ENCODE measurements at places on chromosomes 2 and 18.
A peak's percentile ranks its signal among the peaks of the same experiment; 100 is the strongest.

GRCh38 chr2:241959751-241960269, 90.3 kb downstream of the RTP5 start:
- no peak for DNase-seq

DNA sequence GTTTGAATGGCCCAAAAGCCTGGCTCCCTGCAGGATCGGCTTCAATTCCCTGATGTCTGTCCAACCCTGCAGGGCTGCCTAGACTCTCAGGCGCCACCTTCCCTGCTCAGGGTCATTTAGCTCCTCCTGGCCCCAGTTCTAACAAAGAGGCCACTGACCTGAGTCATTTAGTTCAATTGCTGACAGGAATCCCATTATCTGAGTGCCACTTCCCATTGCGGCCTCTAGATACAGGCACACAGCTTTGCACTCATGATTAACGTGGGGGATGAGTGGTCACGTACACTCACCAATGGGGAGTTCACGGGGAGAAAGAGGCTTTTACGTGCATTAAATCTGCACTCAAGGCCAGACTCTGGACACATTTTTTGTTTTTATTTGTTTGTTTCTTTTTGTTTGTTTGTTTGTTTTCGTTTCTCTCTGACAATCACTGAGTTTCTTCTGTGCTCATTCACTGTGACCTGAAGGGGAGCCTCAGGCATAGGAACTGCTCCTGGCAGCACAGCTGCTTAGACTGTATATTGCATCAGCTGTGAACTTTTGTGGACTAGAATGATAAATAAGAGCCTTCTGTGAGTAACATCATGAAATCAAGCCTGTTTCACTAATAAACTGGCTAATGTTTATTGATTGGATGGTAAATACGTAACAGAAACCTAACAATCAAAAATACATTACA, 118.9 kb upstream of the CTNNA2 start:
- DNase-seq, result no peak

GRCh38 chr18:3498698-3499471, 48.9 kb downstream of the TGIF1 start:
- peak; percentile 29 for DNase-seq

- no peak for DNase-seq
Observed at GRCh38 chr2:149148194-149149006, 109.9 kb downstream of the LYPD6B start.

- no peak for DNase-seq
Observed at GRCh38 chr2:37268111-37268510, 36.7 kb downstream of the NDUFAF7 start.

DNA sequence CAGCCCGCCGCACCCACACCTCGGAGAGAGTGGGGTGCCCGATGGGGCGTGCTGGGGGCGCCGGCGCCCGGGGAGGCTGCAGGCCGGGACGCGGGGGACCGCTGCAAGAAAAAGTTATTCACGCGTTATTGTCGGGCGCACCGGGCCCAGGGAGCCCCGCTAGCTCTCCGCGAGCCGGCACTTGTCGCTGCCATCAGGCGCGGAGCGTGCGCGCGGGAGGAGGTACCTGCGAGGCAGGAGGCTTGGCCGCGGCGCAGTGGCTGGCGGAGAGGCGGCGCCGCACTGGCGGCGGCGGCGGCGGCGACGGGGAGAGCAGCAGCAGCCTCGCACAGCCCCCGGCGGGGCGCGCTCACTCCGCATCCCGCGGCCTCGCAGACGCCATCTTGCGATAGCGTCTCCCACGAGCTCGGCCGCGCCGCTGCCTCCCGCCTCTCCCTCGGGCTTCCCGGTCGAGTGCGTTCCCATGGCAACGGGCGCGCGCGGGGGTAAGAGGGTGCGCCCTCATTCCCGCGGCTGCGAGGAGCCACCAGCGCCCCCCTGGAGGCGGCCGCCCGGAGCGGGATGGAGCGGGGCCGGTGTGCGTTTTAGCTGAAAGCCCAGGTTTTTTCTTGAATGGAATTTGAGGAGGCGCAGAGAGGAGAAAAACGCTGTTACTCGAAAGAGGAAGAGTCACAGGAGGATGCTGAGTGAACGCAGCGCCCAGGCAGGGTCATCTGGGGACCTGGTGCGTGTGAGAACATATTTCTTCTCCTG, at the start of gene CHN1:
Gene CHN1 (minus strand): TSS at position 402 of the 753 bp plus-strand sequence. CDS start 469 bp downstream, outside the sequence.
- peak; percentile 92 for DNase-seq

GRCh38 chr2:137228566-137228965, 463.2 kb downstream of the THSD7B start:
- DNase-seq, result no peak

DNA sequence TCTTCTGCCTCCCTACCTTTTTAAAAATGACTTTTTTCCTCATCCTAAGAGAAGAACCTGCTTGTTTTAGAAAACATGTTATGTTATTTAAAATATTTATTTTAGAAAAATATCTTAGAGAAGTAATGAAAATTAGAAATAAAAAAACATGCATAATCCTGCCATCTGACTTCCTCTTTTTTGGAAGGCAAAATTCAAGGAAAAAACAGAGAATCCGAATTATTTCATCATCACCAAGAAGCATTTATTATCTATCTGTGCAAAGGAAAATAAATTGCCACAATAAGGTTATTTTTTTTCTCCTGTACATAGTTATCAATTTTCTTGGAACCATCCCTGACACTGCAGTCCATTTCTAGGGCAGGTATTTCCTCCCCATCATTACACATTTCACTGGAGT, 14.4 kb downstream of the SLC39A6 start:
- DNase-seq, result no peak

GRCh38 chr2:33432871-33433270, 43.6 kb upstream of the RASGRP3 start:
- DNase-seq, result no peak

GRCh38 chr2:106095478-106096298, 98.4 kb downstream of the UXS1 start:
- no peak for DNase-seq

GRCh38 chr2:222208010-222208690, 90.6 kb downstream of the PAX3 start:
- DNase-seq, result no peak

GRCh38 chr2:150710916-150711315, 223.4 kb upstream of the RND3 start:
- DNase-seq, result peak; percentile 96

GRCh38 chr2:15931319-15931890, 8.9 kb upstream of the MYCN start:
- DNase-seq, result no peak

DNA sequence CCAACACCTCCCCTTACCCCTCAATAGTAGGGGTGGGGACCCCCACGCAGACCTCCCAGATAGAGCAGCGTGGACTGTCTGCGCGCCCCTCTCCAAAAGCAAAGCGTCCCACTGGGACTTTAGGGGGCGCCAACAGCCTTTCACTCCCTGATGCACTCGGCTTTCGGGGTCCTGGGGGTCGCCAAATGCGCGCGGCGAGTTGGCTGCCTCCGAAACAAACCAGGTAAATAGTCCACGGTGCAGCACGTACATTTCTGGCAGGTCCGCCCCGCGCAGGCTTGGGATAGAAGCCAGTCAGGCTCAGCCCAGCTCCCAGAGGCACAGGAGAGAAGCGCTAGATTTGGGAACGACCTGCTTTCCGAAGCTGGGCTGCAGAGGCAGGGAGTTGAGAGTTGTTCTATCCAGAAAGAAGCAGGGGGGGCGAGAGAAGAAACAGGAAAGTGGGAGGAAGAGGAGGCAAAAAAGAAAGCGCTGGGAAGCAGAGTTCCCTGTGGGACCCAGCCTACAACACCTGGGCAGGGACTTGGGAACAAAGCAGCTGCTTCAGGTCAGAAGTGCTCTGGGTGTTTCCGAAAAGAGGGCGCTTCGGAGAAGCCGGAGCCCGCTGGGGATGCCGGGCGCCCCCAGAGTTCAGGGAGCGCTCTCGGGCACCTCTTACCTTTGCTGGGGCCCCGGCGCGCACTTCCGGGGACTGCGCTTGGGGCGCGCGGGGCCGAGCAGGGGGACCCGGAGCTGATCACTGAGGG, 544 bp downstream of the EVA1A start:
- no peak for DNase-seq

DNA sequence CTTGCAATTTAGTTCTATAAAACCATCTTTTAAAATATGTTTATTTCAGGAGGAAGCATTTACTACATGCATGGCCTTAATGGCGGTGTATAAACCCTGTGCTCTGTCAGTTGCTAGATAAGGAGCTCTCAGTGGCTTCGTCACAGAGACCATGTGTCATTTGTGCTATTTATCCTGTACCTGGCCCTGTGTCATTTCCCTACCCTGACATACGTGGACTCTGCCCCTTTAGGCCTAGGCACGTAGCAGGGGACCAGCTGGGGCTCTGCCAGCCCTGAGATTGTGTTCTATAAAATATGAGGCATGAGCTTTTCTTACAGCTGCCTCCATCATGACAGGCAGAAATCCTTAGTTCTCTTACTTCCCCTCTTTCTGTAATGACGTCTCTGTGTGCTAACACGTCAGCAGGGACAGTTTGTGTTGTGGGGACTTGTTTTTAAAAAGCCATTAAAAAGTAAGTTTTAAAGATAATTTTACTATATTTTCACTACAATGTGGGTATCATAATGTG, 88.0 kb downstream of the ITGB1BP1 start:
- DNase-seq, result no peak

- DNase-seq, result no peak
Observed at GRCh38 chr2:54960164-54960563, 90.1 kb downstream of the RTN4 start.

- DNase-seq, result no peak
Observed at GRCh38 chr2:160630801-160631590, 137.4 kb upstream of the RBMS1 start.

DNA sequence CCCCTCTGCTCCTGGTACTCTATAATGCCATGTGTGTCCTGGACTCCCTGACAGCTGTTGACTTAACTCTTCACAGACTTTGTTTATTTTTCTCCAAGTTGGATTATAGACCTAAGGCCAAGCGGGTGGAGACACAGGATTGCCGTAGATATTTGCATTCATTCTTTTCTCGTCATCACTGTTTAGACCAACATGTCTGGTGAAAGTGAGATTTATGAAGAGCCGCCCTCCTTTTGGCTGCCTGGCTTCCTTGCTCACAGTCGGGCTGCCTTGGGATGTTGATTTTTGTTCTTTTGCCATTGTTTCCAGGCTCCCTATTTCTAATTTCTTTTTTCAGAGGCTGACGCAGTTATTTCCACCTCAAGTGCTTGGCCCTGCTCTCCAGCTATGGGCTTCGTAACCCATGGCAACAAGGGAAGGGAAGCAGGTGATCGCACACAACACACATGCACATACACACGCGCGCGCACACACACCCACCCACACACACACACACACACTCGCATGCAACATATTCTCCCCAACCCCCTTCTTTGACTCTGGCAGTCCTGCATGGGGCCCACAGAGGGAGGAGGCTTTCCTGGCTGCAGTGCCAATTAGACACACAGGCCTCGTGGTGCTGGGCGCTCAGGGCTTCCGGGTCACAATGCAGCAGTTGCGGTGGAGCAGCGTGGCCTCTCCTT, 296.5 kb downstream of the MTX2 start:
- DNase-seq, result peak; percentile 80

- DNase-seq, result peak; percentile 11
Observed at GRCh38 chr2:99072551-99072950, 69.0 kb upstream of the C2orf15 start.

DNA sequence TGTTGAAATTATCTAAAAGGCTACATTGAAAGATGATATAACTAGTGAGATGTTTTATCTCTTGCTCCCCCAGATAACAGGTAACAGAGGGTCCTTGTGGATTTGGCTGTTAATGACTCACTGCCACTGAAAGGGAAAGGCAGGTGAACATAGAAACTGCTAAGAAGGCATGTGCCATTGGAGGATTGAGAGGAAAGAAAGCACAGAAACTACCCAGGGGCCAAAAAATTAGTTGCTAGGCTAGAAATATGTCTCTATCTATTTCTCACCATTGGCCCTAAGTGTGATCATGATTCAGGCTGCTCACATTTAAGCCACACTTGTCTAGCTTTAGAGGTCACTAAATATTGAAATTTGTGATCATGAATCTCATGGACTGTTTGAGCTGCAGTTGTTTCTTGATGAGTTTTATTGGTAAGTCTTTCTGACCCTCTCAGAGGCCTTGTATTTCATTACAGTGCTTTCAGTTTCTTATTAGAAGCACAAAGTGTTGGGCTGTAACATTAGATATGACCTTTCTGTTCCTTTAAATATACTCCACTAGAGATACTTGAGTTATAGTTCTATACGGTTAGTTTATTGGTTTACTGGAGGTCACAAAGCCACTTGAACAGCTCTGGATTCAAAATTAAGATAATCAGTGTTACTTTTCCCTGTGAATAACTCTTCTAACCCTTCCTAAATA, 26.2 kb downstream of the NAB1 start:
- no peak for DNase-seq

- no peak for DNase-seq
Observed at GRCh38 chr18:78601349-78601748, 378.3 kb upstream of the SALL3 start.

- DNase-seq, result no peak
Observed at GRCh38 chr2:241941691-241942301, 72.3 kb downstream of the RTP5 start.

DNA sequence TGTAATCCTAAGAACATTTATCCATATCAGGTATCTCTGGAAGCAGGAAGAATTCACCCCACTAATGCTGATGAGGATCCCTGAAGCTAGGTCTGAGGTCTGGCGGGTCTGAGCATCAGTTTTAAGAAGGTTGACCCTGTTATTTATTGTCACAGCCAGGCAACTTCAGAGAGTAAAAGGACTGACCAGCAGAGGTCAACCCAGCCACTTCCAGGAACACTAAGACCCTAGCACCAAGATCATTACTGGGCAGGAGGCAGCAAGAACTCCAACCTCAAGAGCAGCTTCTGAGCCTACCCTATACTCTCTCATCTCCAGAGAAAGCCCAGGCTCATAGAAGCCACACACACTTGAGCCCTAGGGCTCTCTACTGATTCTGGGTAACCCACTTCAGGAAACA, 901.4 kb downstream of the DCDC2C start:
- no peak for DNase-seq

DNA sequence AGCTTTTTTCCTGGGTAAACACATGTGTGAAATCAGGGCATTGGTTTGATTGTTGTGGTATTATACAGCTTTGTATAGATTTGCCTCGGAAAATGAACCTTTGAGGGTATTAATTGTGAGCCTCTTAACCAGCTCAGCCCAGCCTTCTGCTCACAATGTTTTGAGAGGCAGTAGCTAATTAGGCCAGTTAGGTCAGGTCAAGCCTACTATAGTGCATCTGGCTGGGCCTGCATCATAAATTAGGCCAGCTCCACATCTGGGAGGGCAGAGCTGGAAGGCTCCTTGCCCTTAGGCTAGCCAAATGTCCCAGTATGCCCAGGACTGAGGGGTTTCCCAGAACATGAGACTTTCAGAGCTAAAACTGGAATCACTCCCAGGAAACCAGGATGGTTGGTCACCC, 43.0 kb downstream of the LRATD1 start:
- no peak for DNase-seq

Measured in NCI-H1436 (cell line).